ENCODE measurements at places on chromosomes 6 and 20. TPM values are rescaled to one million over a fixed set of nuclear protein-coding genes. Genes with fewer than 3 reads are reported as not detected.

Gene TCF21
- total RNA-seq = not detected

DNA sequence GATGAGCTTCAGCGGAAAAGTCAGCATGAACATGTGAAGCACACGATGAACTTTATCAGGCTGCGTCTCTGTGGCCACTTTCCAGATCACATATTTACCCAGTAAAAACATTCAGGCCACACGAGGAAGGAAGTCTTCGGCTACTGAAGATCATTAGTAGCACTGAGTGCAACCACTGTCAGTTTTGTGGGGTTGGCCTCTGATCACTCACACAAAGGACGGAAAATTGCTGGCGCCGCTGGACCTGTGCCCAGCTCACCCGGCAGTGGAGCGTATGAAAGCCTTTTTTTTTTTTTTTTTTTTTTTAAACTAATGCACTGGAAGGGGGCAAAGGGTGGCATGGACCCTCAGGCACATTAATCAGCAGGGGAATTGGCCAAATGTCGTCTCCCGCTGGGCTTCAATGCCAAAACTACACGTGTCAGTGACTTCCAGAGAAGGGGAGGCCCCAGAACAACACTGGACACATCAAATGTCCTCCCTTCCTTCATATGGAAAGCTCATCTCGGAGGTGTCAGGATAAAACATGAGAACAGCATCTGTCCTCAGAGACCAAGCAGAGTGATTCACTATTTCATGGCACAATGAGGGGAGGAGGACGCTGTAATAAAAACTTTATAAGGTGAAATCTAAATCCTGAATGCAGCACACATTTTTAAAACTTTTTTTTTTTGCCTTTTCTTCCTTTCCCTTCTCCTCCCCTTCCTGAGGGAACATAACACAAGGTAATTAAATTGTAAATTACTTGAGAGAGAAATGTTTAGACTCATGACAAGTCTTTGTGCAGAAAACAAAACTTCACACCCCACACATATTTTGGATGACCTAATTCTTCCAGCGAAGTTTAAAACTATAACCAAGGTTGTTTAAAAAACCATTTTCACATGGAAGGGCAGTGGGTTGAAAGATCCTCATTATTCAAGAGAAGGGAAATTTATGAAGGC lies 223.4 kb downstream of the FOXC1 start:
- DNase-seq = no peak

GRCh38 chr6:4560221-4561077 lies 215.8 kb upstream of the CDYL start:
- DNase-seq = no peak

DNA sequence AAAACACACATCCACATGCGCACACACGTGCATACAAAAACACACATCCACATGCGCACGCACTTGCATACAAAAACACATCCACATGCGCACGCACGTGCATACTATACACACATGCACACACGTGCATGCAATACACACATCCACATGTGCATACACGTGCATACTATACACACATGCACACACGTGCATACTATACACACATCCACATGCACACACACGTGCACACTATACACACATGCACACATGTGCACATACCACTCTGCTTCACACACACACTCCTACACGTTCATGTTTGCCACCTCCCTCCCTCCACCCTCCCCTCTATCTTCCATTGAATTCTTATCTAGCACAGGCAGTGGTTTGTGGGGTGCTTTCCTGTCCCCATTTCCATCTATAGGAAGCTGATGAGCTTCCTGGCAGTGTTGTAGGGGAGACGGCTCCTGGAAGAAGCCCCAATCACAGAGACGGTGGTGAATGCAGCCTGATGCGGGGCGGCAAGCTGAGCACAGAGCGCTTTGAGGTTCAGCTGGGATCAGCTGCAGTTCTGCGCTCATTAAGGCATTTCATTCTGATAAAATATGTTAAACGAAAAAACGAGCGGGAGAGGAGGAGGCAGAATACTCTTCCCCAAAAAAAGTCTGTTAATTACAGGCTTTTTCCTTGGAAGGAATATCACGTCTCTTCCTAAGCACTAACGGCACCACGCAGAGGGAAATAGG lies 287.7 kb downstream of the TAF4 start:
- no peak for DNase-seq

DNA sequence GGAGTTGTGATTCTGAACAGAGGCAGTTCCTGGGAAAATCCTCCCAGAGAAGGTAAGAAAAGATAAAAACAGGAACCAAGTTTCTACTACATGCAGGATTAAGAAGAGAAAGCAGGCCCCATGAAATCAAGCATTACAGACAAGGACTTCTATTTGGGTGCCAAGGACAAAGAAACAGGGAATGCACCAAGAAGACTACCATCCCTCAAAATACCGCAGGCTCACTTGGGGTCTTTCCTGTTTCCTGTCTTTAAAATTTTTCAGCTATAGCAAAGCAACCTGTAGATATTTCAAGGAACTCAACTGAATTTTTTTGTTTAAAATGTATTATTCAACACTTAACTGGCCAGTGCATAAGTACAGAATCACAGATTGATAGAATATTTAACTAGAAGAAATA lies 107.5 kb downstream of the THEMIS start:
- no peak for DNase-seq

DNA sequence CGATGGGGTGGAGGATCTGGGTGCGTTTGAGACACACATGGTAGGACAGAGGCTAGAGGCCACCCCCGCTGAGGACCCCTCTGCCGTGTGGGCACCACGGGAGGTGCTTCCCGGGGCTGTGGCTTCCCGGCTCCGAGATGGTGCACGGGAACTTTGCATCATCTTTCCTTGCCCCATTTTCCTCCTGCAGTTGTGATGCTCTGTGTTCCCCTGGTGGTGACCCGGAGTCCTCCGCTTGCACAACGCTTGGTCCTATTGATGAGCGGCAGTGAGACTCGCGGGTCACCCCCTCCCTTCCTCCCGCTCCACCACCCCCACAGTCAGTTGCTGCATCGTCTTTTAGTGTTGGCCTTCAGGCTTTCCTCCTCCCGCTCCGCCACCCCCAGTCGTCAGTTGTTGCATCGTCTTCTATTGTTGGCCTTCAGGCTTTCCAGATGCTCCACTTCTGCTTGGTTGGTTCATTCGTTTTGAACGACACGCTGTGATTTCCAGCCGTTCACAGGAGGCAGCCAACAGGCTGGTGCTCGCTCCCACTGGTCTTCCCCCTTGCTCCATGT lies 37.3 kb downstream of the PYGB start:
- DNase-seq = no peak
